Stimulated activated CD4-positive, alpha-beta T cell treated with anti-CD3 and anti-CD28 coated beads, Interleukin-15, amount 100 ng/mL, for 24 hours (primary cell): ENCODE measurements at places on chromosomes 6 and 20.

DNA sequence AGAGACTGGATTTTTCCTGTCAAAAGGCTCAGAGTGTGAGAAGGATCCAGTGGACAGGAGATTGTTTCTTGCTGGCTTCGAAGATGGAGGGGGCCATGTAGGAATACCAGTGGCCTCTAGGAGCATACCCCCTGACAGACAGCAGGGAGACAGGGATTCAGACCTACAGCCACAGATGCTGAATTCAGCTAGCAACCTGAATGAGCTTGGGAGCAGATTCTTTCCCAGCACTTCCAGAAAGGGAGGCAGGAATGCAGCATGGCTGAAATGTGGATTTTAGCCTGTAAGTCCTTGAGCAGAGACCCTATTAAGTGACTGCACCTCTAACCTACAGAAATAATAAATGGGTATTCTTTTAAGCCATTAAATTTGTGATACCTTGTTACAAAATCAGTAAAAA, 44.6 kb downstream of the STXBP5 start:
- no peak for DNase-seq

- DNase-seq: no peak
These were observed 111.2 kb downstream of the PDE10A start for GRCh38 chr6:165551828-165552227.

DNA sequence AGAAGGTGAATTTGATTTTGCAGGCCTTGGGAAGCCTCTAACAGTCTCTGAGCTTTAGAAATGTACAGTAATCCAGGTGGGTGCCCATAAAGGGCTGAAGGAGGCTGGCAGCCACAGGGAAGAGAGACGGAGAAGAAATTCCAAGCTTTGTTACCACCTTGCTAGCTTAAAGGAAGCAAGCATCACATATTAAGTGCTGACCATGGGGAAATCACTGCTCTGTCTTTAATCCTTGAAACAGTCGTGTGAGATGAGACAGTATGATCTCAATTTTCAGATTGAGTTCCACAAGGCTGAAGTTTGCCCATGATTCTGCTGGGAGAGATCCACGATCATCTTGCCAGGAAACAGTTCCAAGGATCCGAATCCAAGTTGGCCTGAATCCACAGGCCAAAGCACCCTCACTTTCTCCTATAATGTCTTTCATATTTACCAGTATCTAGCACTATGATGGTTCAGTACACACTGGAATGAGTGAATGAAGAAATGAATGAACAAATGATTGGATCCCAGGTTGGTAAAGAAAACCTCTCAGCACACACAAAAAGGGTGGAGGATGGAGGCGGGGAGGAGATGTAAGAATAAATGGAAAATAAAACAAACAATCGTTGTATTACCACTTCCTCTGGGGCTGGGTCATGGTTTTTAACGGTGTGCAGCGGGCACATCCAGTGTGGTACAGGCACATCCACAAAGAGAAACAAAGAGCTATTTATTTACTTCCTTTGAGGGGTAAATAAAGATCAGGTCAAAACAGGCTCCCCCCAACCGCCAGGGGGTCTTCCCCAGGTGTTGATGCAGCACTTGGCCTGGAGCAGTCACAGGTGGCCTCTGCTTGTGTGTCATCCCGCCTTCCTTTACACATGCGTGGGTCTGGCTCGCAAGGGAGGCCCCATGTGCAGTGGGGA, 28.2 kb upstream of the TAF8 start:
- DNase-seq: peak; percentile 78

DNA sequence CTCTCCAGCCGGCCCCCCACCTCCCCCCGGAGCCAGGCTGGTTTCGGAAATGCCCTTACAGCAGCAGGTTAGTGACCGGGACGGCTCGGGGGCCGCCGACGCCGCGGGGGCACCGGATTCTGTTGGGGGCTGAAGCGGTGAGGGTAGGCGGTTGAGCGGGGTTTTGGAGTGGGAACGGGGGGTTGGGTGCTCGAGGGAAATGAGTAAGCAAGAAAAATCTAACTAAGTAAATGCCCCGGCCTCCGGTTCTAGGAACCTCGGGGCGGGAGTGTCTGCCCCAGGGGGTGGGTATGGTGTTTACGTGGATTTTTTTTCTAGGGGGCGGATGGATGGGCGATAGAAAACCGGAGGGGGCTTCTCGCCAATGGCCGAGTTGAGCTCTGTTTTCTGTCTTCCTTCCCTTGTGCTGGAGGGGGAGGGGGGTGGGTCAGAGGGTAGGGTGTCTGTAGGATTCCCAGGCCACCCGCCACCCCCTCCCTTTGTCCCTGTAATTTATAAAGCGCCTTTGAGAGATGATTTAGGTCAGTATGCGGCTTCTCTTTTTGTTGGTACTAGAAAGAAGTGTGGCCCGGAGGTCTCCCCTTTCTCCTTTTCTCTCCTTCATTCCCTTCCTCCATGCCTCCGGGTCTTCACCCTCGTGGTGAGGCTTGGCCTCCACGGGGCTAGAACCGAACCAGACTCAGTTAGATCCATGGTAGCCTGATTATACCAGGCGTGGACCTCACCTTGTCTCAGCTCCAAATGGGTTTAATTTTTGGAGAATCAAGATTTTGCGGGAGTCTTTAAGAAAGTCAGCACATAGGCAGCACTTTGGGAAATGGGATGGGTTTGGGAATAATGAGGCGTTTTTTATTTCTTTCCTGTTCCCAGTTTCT, 2.3 kb downstream of the E2F3 start:
- DNase-seq: peak; percentile 83

- DNase-seq: no peak
These were observed 273.8 kb downstream of the GMDS start for GRCh38 chr6:1971612-1972011.
